AG09319 (cell line): ENCODE measurements at places on chromosomes 7 and 10.

DNA sequence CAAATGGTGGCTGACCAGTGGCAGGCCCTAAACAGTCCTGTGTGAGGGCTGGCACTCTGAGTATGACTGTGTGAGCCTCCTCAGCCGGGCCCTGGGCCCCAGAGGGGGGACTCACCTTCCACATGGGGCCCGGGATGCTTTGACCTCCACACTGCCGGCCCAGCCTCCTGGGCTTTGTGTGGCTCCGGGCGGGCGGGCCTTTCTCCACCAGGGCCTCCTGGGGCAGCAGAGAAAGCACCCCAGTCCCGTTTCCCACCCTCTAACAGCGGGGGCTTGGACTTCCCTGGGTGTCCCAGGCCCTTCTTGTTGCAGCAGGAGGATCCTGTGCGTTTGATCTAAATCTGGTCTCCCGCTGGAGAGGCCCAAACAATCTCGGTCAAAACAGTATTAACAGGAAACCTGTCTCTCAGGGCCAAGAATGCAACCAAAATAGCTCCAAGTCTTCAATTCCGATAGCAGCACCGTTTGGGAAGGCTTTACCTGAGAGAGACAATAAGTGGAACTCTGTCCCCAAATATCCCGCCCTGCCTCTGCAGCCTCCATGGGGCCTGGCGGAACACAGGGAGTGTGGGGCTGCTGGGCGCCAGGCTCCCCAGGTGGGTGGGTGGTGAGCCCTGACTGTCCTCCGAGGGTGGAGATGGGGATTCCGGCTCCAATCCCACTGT, 104.8 kb upstream of the ZNF32 start:
- DNase-seq: no peak

GRCh38 chr10:44233561-44234482, 151.1 kb downstream of the CXCL12 start:
- no peak for DNase-seq

- no peak for DNase-seq
Observed at GRCh38 chr10:78729366-78729765, 339.4 kb upstream of the ZMIZ1 start.

DNA sequence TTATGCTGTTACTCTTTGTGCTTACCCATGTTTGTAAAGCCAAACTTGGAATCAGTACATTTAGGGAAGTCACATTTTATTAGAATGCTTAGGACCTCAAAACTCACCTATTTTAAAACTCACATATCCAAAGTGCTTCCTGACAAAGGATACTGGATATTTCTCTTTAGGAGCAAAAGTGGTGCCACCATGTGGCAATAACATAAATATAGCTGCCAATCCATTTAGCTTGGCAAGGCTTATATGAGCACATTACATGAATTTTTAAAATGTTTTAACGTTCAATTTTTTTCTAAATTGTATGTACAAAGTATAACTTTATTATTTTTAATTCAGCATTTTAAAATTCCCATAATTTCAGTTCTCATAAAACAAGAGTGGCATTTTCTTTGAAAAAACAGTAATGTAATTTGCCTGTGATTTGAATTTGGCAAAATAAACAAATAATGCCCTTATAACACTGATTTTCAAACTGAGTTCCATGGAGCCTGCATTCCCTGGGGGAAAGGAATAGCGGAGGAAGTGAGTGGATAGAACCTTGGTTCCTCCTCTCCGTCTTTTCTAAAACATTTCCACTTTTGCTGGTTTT, 75.4 kb downstream of the HDAC9 start:
- peak; percentile 19 for DNase-seq

- DNase-seq: peak; percentile 23
Observed at GRCh38 chr10:3293581-3294431, 121.2 kb upstream of the PITRM1 start.
